CD4-positive, alpha-beta T cell treated with Interleukin-4 for 4 hours (primary cell): ENCODE measurements at places on chromosomes 16 and 17.
A peak's percentile ranks its signal among the peaks of the same experiment; 100 is the strongest.

- DNase-seq: no peak
These were observed 14.4 kb downstream of the NTAN1 start for GRCh38 chr16:15041271-15042004.

DNA sequence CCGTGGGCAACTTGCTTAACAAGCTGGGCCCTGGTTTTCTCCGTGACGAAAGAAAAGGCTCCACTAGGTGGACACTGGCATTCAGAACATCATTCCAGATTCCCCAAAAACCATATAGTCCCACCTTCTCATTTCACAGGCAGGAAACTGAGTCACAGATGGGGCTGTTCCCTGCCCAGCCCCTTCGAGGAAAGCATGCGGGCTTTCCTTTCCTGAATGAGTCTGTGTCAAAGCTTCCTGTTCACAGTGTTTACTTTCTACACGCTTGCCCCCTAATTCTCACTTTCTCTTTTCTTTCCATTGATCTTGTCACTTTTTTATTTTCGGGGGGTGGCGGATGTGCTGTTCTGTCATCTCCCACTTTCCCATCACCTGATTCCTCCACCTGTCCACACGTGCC is 10.3 kb upstream of the LGALS9 start:
- no peak for DNase-seq

GRCh38 chr16:81073560-81074330 is 3.3 kb downstream of the C16orf46 start:
- DNase-seq: no peak

DNA sequence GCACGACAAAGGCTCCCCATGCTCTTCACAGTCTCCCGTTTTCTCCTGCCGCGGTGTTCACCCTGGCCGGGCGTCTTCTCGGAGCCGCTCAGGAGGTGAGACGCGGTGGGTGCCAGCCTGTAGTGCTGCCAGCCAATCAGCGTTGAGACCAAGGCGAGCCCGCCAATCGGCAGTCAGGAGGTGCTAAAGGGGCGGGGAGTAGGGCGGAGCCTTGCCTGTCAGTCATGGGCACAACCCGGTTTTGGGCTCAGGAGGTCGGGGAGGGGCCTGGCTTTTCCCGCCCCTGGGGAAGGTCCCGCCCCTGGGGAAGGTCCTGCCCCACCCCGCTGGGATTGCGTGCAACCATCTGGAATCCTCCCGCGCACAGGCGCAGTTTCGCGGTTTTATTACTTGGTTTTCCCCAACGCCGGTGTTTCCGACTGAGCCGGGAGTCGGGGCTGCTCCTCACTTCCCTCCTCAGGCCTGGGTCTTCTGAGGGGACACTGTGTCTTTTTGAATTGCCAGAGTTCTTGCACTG is at the start of gene PRDM7:
TSS of gene PRDM7 (minus strand) at position 92 of the 517 bp plus-strand sequence. CDS start 1,421 bp downstream, outside the sequence.
- DNase-seq: peak; percentile 93

DNA sequence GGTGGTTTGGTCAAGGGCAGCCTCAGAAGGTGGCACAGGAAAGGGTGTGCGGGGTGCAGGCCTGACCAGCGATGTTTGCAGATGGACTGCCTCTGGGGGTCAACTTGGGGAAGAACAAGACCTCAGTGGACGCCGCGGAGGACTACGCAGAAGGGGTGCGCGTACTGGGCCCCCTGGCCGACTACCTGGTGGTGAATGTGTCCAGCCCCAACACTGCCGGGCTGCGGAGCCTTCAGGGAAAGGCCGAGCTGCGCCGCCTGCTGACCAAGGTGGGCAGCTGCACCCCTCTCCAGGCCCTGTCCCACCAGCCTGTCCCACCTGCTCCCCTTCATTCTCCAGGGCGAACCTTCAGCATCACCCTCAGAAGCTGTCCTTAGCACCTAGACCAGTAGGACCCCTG is 12.5 kb downstream of the DHODH start:
- no peak for DNase-seq

DNA sequence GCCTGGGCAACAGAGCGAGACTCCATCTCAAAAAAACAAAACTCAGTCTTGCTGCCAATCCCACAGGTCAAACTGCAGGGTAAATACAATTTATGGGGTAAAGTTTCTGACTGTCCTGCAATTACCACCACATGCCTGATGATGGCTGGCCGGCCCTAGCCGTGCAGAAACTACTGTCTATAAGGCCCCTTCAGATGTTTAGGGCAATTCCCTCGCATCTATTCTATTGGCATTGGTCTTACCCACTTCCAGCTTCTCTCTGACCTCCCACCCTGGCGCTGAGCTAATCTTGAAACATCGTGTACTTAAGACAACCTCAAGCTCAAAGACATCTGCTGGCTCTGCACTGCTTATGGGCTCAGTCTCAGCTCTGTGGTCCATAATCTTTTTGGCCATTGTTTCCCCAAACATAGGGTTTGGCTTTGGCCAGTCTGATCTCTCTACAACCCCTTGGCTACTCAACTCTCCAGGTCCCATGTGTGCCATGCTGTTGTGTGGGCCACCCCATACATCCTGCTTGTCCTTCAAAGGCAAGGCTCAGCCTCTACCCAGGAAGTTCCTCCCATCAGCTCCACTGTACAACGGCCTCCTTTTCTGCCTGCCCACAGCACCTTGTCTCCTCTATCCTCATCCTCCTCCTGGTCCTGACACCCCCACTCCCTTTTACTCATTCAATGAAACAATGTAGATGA is 16.6 kb downstream of the MAP3K14 start:
- no peak for DNase-seq
